ENCODE measurements at places on chromosomes 4 and X.

DNA sequence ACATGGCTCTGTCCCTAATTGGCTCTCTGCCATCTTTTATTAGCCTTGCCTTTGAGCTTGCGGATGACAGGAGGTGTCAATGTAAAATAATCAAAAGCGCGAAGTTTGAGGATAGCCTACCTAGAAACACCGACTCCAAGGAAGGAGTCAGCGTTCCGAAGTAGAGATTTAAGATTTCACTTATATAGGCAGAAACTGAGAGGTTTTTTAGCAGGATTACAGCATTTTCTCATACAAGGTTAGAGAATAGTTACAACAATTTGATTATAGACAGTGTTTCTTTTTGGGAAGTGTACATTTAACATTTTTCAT is 499 bp upstream of the NFXL1 start:
- no peak for DNase-seq

DNA sequence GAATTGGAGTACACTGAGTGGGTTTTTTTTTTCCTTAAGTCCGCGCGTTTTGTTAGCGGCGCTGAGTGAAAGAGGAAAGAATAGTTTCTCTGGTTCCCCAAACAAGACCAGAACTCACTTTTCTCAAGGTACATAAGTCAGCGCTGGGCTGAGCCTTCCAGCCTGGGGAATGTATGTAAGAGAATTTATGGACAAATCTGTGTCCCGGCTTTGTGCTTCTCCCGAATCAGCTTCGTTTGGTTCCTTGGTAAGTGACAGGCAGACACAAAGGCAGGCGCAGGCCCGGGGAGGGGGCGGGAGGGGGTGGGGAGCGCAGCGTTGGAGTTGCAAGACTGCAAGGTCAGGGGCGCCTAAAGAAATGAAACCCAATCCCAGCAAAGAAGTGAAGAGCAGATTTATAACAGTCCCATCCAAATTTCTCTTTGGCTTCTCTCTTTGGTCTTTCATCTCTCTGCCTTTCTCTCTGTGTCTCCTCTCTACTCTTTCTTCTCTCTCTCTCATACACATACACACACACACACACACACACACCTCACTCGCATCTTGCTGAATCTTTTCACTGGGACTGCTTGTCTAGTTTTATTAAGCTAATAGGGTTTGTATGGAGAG is 981 bp downstream of the TET2 start:
- DNase-seq, result peak; percentile 64

DNA sequence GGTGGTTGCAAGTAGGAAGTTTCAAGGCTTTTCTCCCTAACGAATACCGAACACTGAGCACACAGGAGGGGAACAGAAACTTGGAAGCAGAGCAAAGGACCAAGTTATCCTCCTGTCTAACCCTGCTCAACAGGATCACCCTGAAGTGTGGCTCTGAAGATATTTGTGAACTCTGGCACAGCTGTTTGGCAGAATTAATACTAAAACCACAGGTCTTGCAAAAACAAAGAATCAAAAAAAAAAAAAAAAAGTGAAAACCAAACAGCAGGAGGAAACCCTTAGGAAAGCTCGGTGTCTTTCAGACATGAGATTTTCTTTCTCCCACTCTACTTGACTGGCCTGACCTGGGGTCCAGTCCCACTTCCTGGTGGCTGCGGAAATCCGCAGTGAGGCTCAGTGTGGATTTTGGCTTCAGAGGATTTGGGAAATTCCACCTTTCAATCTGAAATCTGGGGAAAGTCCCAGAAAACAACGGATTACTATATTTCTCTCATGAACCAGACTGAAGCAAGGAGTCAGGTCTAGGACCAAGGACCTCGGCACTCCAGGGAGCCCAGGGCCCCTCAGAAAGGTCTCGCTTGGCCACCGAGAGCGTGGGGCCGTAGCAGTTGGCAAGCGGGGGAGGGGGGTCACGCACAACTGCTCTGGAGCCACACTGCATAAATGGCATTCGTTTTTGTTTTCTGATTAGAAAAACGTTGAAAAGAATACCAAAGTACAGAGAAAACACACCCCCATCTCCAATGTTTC is 867 bp downstream of the TIFA start:
- no peak for DNase-seq

- peak; percentile 78 for DNase-seq
Observed at GRCh38 chrX:40175511-40176350, 78.0 kb upstream of the BCOR start.

DNA sequence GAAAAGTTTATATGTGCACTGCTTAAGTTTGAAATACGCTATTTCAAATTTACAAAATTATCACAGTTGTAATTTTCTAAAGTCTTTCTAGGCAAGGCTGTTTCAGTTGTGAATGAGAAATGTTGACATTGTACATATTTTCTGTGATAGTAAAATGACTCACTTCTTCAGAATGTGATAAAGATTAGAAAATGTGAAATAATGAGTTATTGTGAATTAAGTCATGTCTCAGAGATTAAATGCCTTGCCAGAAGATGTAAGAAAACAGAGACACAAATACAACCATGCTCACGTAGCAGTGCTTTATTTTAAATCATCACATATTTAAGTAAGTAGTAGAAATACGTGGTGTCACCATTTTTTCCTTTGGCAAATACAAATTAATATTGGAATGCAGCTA is 768 bp downstream of the CLCN4 start:
- no peak for DNase-seq

DNA sequence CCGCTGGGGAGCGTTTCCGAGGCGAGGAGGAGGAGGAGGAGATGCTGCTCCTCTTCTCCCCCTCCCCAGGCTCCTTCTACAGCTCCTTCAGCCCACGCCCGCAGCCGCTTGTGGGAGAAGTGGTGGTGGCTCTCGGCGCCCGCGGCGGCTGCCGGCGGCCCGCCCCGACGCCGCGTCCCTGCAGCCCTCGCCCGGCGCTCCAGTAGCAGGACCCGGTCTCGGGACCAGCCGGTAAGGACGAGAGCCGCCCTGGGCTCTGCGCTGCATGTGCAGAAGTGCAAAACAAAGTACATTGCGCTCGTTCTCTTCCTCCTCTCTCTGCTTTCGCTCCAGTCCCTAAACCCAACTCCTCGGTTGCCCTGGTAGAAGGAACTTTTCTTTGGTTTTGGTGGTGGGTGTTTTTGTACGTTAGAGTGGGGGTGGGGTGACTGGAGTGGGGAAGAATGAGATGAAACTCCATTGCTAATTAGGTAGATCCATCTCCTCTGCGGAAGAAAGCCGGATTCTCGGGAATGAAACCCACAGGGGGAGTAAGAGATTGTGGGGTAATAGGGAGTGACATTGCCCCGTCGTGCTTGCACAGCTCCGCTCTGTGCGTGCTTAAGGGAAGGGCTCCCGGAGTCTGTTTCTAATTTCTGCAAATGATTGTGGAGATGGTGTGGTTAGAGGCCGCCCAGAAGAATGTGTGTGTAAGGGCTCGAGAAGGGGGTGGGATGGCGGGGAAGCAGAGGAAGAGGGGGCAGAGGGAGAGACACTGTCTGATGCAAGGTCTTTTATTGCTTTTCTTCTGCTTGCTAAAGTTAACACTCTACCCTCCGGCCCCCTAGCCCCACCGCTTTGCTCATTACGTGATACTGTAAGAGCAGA is 677 bp downstream of the PTPN13 start:
- DNase-seq, result peak; percentile 81

- no peak for DNase-seq
Observed at GRCh38 chr4:74157154-74157553, 764 bp upstream of the MTHFD2L start.

GRCh38 chr4:103904123-103904522 is 184.3 kb upstream of the TACR3 start:
- DNase-seq, result no peak

DNA sequence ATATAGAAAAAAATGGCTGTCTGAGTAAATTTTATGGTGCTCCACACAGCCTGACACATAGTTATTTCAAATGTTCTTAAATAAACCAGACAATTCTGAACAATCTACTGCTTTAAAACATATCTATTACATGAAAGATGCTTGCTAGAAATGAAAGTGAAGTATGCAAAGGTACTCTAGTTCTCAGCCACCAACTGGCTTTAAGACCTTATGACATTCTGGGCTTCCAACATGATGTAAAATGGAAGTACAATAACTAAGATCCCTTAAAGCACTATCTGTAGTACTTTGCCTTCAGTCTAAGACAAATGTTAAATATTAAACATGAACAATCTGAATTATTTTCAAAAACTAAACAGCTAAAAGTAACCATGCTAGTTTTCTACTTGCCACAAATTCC is 17.3 kb downstream of the HUWE1 start:
- DNase-seq, result no peak

DNA sequence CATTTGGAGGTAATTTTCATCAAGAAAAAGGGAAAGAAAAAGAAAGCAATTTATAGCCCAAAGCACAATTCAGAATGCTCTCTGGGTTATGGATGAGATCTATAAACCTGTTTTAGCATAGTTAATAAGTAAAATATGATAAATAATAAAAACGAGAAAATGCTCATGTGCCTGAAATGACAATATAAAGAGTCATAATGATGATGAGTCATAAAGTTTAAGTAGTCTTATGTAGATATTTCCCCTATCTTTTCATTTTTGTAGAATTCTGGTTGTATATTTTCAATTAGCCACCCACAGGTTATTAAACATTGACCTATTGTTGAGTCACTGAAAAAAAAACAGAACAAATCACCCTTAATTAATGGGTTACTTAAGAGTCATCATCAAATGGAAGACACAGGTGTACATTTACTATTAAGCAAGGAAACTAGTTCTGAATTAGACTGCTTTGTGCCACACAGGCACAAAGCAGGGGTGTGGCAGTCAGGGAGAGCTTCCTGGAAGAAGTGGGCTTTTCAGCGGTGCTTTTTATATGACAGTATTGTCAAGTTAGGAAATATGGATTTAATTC is 29.3 kb downstream of the BEND4 start:
- DNase-seq, result no peak

GRCh38 chr4:81432825-81433224 is 38.9 kb downstream of the RASGEF1B start:
- DNase-seq, result no peak

DNA sequence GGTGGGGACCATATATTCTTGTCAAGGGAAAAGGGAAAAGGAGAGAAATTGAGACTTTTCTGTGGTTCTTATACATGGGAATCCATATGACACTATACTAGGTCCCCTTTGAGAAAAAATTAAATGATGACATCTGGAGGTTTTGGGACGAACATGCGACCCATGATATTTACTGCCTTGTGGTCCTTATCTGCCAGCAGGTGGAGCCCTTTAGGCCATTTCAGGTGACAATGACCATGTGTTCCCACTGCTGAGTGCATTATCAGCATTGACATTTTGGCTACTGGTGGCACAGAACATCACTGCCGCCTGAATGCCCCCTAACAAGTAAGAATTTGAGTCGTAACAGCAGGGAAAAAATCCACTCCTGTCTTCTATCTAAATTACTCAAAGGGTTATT is 843.4 kb downstream of the FSTL5 start:
- peak; percentile 42 for DNase-seq

DNA sequence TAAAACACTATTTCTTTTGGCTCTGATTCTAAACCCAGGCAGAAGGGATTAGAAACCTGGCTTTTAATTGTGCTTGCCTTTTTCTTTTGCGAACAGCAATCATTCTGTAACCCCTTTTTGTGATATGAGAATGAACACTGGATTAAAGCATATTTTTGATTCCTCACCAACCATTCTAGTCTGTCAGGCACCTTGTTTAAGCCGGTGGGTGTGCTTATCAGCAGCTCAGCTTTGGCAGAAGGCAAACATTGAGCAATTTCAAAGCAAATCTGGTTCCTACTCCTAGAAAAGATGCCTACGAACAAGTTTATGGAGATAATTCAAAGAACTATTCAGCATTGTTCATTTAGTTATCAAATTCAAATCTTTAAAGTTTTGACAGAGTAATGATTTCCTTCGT is 265.1 kb upstream of the FAM241A start:
- DNase-seq, result no peak

- DNase-seq, result no peak
Observed at GRCh38 chr4:153292897-153293741, 51.4 kb upstream of the MND1 start.

DNA sequence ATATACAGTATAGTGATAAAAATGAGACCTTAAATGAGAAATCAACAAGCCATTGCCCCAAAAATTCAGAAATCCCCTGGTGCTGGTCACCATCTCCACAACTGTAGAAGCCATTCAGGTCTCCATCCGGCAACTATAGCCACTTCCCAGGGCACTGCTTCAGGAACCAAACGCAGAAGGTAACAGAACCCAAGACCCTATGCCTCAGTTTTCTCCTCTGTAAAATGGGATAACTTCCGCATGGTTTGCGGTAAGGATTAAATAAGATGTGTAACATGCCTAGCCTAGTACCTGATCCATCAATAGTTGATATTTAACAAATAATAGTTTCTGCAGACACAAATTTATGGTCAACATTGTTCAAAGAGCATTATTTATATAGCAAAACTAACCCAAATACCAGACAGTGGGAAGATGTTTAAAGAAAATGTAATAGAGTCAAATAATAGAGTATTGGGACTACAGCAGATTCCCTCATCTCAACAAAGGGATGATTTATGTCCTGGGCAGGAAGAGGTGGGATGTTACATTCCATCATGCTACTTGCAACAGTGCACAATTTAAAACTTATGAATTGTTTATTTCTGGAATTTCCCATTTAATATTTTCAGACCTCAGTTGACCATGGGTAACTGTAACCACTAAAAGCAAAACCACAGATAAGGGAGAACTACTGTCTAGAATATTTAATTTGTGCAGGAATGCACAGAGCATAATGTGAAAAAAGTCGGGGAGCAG is 30.0 kb downstream of the IRF2 start:
- no peak for DNase-seq

- no peak for DNase-seq
Observed at GRCh38 chr4:152382057-152382785, 153.7 kb downstream of the FBXW7 start.

DNA sequence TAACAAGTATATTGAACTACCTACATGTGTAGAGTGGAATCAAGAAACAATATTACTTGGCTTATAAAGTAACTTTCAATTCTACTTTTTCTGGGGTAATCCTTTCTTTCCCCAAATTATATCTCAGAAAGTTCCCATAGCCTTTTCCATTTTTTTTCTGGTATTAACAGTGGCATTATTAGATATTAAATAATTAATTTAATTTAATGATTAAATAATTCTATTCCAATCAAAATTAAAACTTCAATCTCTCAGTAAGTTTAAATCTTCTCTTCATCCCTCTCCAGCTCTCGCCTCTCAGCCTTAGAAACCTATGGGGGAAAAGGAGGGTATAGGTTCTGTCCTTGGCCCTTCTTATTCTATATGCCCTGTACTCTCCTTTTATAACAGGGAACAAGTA is 262.4 kb downstream of the INPP4B start:
- no peak for DNase-seq

GRCh38 chr4:1492651-1493539 is 86.7 kb upstream of the NKX1-1 start:
- DNase-seq, result no peak

DNA sequence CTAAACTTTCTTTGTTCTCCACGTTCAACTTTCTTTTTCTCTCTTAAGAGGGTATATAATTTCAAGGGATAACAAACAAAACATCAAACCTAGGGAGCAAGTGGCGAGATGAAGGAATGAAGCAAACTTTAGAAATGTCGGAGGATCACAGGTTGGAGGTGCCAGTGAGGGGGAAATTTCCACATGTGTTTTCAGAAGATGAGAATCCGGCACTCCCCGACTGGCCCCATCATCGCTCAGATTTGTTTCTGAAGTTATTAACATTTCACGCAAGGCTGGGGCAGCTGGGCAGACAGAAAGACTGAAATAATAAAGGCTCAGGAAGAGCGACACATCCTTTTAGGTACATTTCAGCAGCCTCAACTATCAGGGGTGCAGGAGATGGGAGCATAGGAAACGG is 134.9 kb downstream of the SMIM20 start:
- DNase-seq, result no peak

All from SK-N-DZ (cell line).